ENCODE measurements at places on chromosomes 2 and 18.
A peak's percentile ranks its signal among the peaks of the same experiment; 100 is the strongest.

- no peak for DNase-seq
Measured at GRCh38 chr2:68236876-68237275, 15.5 kb downstream of the PPP3R1 start.

- DNase-seq = no peak
Measured at GRCh38 chr2:181198183-181198864, 217.9 kb downstream of the UBE2E3 start.

DNA sequence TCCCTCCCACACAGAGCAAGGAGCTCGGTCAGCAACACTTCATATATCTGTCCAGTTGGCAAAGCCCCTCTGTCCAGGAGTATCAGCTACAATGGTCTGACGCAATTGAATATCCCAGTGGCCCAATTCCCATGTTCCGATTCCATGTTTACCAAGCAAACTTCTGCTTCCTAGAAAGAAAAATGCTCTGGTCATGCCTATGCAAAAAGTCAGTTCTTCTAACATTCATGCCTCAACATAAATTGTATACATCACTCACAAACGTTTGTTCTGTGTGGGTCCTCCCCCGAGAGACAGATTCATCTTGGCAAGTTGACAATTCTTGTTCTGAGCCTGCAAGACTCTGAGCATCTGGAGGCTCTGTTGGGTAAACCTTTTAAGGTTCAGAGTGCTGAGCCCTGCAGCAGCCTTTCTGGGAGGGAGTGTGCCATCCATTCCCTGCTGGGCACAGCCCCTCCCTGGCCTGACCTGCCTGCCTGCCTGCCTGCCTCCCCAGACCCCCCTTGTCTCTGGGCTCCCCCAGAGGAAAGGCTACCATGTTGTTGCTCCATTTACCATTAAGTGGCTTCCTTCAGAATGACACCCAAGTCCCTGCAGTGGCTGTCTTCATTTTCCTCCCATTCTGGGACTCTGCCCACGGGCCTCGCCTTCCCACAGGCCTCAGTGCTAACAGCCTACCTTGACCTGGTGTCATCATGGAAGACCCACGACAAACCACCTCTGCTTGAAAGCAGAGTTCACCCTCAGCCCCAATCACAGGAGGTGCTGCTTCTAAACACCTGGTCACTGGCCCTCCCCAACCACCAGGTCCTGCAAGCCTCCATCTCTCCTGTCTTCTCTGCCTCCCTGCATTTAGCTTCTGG lies 37.6 kb upstream of the TAF1B start:
- DNase-seq = no peak

GRCh38 chr2:10094271-10094814 lies 14.1 kb upstream of the CYS1 start:
- DNase-seq = no peak

DNA sequence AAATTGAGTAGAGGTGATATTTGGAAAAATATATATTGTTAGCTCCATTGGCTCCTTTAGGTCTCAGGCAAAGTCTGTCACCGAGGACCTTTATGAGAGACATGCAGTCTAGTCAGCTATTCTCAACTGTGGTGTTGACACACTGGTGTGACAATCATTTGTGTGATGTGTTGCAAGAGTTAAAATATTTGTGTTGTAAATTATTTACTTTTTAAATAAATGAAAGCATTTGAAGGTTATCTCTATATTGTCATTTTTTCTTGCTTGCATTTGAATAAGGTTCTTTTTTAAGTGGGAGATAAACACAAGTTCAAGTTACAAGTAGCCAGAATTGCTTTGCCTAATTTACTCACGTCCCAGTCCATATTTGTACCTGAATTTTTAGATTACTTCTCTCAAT lies 4.3 kb downstream of the REL start:
- DNase-seq = no peak

DNA sequence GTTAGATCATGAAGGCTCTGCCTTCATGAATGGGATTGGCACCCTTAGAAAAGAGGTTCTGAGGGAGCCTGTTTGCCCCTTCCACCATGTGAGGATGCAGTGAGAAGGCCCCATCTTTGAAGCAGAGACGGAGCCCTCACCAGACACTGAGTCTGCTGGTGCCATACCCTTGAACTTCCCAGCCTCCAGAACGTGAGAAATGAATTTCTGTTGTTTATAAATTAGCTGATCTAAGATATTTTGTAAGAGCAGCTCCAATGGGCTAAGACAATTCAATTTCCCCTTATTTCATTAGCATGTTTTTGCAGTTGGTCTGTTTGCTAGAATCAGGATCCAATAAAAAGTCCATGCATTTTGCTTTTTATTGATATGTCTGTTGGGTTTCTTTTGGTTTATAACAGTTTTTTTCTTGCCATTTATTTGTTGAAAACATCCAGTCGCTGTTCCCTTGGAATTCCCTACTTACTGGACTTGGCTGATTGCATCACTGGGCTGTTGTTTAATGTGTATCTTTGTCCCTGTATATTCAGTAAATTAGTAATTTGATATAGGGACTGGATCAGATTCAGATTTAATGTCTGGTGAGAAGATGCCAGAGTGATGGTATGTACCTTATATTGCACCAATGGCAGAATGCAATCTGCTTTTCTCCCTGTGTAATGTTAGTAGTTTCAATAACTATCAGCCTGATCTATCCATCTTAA lies 24.0 kb upstream of the GREB1 start:
- DNase-seq = no peak

DNA sequence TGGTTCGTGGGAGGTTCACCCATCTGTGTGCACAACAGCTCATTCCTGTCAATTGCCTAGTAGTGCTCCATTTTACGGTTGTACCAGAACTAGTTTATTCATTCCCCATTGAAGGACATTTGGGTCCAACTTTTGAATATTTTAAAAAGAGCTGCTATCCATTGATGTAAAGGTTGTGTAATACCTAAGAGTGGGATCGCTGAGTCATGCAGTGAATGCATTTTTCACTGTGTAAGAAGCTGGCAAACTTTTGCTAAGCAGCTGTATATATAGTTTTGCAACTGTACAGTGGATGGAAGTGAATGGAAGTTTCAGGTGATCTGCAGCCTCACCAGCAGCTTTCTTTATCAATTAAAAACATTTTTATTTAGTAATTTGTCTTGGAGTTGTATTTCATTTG lies 104.5 kb downstream of the DCDC2C start:
- no peak for DNase-seq

DNA sequence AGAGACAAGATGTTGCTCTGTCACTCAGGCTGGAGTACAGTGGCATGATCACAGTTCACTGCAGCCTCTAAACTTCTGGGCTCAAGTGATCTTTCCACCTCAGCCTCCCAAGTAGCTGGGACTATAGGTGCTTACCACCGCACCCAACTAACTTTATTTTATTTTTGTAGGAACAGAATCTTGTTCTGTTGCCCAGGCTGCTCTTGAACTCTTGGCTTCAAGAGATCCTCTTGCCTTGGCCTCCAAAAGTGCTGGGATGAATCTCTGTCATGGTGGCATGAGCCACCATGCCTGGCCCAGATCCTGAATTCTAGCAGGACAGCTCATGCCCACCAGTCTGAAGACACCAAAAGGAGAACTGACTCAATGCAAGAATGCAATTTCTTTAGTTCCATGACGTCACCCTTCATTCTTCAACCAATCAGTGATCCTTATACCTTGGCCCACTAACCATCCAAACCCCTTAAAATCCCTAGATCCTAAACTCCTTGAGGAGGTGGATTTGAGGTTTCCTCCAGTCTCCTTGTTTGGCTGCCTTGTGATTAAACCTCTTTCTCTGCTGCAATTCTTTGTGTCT lies 25.6 kb upstream of the CXXC1 start:
- no peak for DNase-seq

- no peak for DNase-seq
Measured at GRCh38 chr18:10768221-10768620, 242.4 kb downstream of the NAPG start.

- DNase-seq = no peak
Measured at GRCh38 chr2:39851251-39851650, 72.2 kb upstream of the THUMPD2 start.

DNA sequence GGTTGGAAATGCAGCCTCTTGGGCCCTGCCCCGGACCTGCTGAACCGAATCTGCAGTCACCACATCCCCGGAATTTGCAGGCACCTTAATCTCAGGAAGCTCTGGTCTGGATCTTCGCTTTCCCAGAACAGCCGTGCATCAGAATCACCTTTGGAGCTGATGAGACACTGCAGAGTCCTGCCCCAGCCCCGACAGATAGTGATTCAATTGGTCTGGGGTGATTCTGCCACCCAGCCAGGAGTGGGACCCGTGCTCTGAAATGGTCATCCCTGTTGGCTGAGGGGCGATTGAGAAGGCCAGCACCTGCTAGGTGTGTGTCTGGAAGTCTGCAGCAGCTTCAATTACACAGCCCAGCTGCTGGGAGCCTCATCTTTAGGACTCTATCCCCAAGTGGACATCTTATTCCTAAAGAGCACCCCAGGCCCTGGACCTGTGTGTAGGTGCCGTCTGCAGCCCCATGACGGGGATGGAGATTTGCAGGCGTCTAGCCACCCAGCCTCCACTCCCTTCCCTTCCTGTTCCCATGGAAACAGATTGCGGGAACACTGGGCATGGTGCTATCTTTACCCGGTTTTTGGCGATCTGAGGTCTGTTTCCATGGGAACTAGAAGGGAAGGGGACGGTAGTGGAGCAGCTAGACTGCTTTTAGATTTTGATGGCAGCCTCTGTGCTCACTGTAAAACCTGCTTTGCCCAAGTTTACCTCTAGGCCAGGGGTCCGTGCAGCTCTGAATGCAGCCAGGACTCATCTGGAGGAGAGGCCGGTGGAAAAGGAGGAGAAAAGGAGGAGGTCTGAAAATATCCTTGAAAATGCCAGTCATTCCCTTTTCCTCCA lies 156.1 kb downstream of the LDLRAD4 start:
- no peak for DNase-seq

DNA sequence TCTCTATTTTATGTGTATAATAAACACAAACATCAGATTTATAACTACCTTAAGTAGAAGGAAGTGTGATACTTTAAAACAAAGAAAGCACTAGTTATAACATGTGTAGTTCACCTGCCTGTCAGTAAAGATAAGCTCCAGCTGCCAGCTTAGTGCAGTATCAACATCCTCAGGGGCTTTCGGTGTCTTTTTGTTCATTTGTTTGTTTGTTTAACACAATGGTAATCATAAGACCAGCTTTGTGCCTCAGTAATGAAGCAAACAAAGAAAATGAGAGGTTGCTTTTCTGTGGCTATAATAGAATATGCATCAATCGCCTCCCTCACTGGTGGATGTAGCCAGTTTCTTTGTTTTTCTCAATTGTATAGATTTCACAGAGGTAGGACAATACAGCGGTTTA lies 1499.0 kb upstream of the TMEFF2 start:
- DNase-seq = no peak

- no peak for DNase-seq
Measured at GRCh38 chr2:202278036-202278760, 12.6 kb downstream of the NOP58 start.

DNA sequence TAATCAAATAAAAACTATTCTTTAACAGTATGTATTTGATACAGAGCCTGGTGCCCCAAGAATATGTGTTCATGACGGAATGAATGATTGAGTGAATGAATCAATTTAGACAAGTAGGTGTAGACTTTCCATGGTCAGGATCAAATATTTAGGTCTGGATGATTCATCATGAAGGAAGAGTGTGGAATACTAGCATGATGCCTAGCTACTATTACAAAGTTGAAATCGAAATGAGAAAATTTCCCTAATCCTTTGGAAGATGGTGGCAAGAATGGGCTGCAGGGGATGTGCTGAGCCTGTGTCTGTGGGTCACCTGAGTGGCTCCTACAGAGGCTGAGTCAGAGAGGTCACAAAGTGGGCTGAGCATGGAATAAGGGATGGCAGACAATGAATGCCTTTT lies 3.1 kb upstream of the MALT1 start:
- DNase-seq = no peak

- no peak for DNase-seq
Measured at GRCh38 chr2:29715655-29716054, 205.7 kb downstream of the ALK start.

- no peak for DNase-seq
Measured at GRCh38 chr2:58916063-58916462, 674.9 kb upstream of the FANCL start.

DNA sequence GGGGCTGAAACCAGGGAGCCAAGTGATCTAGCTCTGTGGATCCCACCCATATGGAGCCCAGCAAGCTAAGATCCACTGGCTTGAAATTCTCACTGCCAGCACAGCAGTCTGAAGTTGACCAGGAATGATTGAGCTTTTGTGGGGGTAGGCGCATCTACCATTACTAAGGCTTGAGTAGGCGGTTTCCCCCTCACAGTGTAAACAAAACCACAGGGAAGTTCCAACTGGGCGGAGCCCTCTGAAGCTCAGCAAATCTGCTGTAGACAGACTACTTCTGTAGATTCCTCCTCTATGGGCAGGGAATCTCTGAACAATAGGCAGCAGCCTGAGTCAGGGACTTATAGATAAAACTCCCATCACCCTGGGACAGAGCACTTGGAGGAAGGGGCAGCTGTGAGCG lies 96.7 kb downstream of the CCDC148 start:
- peak; percentile 6 for DNase-seq

GRCh38 chr2:234083572-234084348 lies 33.3 kb downstream of the SPP2 start:
- DNase-seq = no peak

DNA sequence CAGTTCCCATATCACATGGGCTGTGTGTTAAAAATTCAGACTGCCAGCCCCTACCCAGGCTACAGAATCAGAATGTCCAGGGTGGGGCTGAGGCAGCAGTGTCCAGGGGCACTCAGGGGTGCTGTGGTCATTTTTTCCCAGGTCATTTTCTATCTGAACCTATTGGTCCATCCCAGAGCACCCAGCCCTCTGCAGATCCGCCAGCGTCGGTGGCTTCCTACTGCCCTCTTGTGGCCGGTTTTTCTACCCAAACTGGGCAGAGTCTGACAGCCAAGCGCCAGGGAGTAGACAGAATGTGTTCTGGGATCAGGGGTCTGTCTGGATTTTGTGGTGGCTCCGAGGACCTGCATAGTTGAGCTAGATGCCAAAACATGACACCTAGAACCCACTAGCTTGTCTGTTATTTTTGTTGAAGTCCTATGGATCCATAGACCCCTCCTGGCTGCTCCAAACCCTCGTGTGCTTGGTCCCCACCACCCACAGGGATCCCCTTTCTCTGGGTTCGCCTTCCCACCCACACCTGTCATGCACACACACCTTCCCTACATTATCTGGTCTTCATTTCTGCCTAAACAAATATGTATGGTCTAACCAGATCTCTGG lies 34.1 kb upstream of the RMDN2 start:
- DNase-seq = peak; percentile 77

GRCh38 chr2:85712849-85713612 lies 18.9 kb downstream of the GNLY start:
- DNase-seq = no peak

GRCh38 chr18:49814147-49814499 lies 790 bp upstream of the ACAA2 start:
- peak; percentile 58 for DNase-seq

- no peak for DNase-seq
Measured at GRCh38 chr2:6412533-6413091, 453.1 kb downstream of the CMPK2 start.

Measured in stimulated activated CD4-positive, alpha-beta T cell treated with anti-CD3 and anti-CD28 coated beads, Interleukin-2, amount 100 ng/mL, for 24 hours (primary cell).